ENCODE measurements at places on chromosomes 1 and 21. TPM values are rescaled to one million over a fixed set of nuclear protein-coding genes. Genes with fewer than 3 reads are reported as not detected.

PLCH2 gene
- total RNA-seq = 0.17 TPM

SYCP1 gene
- not detected for total RNA-seq

ZSWIM5 gene
- 0.77 TPM for total RNA-seq

S100A7A gene
- total RNA-seq = not detected

- DNase-seq = no peak
Observed at GRCh38 chr21:20822666-20823065, 175.5 kb upstream of the NCAM2 start.

PLEKHN1 gene
- total RNA-seq = under 0.01 TPM

DNA sequence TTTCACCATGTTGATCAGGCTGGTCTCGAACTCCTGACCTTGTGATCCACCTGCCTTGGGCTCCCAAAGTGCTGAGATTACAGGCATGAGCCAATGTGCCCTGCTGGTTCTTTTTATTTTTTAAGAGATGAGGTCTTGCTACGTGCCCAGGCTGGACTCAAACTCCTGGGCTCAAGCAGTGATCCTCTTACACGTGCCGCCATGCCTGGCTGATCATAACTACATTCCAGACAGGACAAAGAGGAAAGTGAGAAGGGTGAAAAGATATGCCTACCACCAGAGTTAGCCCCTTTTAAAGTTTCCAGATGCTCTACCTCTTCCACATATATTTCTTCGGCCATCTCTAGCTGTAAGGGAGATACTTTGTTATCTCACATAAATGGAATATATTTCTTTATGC lies 79.7 kb upstream of the SOX13 start:
- DNase-seq = no peak

DNA sequence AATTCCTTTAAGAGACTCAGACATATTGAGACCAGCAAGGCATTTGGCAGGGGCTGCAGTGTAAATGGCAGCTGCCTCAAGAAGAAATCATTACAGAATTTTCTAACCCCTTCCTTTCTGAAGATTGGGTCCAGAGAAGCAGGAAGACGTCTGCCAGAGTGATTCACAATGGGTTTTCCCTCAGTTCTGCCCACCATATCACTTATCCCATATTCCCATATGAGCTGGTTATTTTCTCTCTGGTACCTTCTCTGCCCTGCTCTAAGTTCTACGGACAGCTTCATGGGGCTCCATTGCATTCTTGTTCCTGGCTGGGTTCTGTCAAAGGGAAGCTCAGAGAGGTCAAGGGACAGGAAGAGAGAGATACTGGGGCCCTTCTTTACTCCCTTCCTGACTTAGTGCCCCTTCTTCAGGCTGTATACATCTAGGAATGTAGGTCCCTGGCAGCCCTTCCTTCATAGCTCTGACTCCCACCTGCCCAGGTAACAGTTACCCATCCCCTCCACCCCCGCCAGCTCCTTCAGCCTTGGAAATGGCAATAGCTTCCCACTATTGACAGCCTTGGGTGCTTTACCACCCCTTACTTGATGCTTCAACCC lies 420.6 kb upstream of the DAB1 start:
- DNase-seq = no peak

- no peak for DNase-seq
Observed at GRCh38 chr1:47438165-47439016, 547 bp downstream of the FOXD2 start.

GRCh38 chr1:188590641-188591040 lies 1761.9 kb downstream of the PLA2G4A start:
- DNase-seq = peak; percentile 11

SPRR2E gene
- total RNA-seq = not detected

- peak; percentile 62 for DNase-seq
Observed at GRCh38 chr1:39409055-39409816, 82.2 kb upstream of the BMP8A start.

- DNase-seq = no peak
Observed at GRCh38 chr1:69295265-69295664, 272.5 kb upstream of the LRRC7 start.

DNA sequence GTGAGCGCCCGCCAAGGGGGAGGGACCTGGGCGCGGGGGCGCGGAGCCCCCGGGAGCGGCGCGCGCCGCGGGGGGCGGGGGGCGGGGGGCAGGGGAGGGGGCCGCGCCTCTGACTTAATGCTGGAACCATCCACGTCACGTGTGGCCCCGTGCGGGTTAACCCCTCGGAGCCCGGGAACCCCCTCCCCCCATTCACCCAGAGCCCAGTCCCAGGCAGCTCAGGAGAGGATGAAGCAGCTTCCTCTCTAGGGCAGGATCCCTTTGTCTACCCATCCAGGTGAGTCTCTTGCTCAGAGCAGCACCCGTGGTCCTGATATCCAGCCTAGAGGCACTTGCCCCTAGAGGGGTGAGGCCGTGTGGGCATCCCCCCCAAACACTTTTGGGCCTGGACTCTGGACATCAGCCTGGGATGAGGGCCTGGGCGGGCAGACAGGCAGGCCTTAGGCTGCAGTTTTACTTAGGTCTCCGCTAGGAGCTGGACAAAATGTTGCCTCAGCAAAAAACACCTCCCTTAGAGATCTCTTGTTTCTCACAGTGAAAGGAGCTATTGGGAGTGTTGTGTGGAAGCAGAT lies at the start of gene ALX3:
TSS of gene ALX3 (minus strand) at position 2 of the 572 bp plus-strand sequence. CDS start 60 bp downstream, outside the sequence.
- DNase-seq = no peak

DNA sequence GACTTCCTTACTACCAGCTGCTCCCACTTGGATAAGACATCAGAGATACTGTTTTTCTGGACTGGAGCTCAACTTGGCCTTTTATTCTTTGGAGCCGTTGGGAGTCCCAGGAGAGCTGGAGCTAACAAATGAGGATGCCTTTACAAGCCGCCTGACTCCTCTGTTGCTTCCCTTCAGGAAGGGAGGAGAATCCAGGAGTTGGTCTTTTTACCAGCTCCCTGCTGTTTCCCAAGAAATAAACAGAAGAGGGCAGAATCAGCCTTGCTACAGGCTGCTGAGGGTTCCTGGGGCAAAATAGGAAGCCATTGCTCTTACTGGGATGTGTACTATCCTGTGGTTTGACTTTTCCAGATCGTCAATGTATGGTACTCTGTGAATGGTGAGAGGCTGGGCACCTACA lies 1.5 kb downstream of the EIF3I start:
- no peak for DNase-seq

DNA sequence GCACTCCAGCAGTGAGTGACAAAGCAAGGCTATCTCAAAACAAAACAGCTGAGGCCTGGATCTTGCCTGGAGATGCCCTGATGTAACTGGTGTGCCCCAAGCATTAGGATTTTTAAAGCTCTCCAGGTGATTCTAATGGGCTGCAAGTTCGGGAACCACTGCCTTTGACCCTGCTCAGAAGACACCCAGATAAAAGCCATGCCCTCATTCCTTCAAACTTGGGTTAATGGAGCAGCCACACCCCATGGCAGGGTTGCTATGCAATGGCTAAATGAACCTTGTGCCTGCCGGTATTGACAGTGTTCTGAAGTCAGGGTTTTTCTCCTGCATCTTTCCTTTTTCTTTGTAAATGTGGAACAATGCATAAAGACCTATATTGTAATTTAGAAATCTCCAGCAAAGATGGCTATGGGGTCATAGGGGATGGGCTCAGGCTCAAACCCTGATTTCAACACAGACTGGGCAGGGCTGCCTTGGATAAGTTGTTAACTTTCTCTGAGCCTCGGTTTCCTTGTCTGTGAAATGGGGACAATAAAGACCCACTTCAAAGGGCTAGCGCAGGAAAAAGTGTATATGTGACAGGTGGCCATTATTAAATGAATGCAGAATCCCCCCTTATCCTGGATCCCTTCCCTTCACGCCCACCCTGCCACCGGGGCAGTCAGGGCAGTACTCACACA lies 453 bp downstream of the TFF3 start:
- DNase-seq = no peak

TRABD2B gene
- under 0.01 TPM for total RNA-seq

DNA sequence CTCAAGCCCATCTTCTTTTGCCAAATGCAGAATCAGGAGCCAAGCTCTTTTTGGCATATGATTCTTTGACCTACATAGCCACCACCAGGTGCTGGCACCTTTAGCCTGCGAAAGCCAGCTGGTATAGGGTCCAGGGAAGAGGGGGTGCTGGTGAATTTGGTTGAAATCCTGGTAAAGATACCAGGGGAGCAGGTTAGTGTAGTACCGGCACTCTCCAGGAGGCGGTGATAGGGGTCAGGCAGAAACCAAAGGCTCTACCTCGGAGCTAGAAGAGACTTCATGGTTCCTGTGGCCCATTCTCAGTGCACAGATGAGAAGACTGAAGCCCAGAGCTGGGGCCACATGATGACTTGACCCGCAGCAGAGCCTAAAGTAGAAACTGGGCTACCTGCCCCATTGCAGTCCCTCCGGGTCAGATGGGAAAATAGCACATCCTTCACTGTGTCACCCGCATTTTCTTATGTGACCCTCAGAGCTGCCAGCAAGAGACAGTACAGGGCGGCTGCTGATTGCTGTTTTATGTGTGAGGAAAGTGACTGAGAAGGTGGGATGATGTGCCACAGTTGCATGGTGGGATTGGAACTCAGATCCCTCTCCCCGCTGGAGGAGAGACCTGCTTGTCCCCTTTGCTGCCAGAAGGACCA lies 36.0 kb upstream of the IL19 start:
- DNase-seq = no peak

- no peak for DNase-seq
Observed at GRCh38 chr1:181349512-181349911, 133.8 kb upstream of the CACNA1E start.

DNA sequence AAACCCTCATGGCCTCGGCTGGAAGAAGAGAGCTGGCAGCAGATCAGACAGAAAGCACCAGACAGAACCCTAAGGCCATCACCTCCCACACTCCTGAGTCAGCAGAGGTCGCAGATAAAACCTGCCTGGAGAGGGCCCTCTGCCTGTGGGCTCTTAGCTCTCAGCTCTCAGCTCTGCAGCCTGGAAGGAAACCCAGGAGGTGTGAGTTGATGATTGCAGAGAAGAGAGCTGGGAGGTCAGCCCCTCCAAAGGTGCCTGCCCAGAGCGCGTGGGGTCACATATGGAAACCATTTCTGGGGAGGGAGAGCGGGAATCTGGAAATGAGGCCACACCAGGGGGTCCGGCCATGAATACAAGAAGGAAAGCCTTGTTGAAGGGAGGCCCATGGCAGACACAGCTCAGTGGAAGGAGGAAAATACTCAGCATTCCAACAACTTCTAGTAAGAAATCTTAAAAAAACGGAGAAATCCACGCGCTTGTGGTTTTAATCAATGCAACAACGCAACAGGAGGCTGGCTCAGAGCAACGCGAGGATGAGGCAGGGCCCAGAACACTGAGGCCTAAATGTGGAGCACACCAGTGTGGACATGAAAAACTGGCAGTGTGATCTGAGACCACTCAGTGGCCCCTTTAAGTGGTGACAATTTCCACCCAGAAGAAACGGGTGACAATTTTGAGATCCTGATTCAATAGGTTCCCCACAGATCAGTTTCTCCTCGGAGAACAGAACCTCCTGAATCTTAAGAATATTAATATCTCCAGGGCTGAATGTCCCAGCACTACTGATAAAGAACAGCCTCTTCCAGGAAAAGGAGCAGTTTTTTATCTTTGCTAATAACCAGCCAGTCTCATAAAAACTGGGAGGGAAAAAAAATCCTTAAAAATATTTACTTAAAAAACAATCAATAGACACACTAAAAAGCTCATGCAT lies 45.7 kb downstream of the PSMG1 start:
- DNase-seq = peak; percentile 48

PLA2G2D gene
- not detected for total RNA-seq

DNA sequence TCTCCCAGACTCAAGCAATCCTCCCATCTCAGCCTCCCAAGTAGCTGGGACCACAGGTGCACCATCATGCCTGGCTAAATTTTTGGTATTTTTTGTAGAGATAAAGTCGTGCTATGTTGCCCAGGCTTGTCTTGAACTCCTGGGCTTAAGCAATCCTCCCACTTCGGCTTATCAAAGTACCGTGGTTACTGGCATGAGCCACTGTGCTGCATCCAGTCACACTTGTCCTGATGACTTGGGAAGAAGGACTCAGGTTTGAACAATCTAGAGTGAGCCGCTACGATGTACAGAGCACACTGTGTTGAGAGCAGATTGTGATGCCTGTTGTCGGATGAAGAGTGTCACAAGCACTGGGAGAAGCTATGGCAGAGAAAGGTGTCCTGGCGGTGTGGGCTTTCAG lies 27.2 kb downstream of the RNF187 start:
- no peak for DNase-seq

WLS gene
- total RNA-seq = 156 TPM

DNA sequence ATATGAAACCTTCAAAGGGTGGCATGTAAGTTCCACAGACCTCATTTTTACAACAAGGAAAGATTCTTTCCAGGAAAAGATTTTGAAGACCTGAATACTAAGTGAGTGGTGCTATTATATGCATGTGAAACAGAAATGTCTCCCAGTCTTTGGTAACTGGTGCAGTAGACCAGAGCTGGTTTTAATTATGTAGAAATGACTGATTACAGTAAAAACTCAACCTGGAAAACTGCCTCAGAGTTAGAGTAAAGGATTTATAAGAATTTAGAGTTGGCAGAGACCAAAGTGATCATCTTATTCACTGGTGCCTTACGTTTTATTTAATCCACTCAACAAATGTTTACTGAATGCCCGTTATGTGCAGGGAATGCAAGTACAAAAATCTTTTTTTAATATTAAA lies 30.2 kb upstream of the LRRC8D start:
- DNase-seq = no peak

DNA sequence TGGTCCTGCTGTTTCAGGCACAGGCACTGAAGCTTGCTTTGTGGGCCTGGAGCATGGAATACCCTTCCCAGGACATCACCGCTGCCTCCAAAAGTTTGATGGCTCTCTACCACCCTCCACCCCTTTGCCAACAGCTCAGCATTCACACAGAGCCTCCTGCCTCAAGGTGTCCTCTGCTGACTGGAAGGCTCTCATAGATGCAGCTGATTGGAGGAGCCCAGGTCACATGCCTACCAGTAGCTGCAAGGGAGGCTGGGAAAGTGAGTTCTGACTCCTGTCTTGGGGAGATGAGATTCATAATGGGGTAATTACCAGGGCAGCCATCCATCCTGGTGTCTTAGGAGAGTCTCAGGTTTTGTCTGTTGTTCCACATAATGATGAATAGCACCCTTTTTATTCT lies 124.8 kb upstream of the GRIK3 start:
- no peak for DNase-seq

GRCh38 chr1:60866917-60867531 lies 215.3 kb upstream of the NFIA start:
- no peak for DNase-seq

DNA sequence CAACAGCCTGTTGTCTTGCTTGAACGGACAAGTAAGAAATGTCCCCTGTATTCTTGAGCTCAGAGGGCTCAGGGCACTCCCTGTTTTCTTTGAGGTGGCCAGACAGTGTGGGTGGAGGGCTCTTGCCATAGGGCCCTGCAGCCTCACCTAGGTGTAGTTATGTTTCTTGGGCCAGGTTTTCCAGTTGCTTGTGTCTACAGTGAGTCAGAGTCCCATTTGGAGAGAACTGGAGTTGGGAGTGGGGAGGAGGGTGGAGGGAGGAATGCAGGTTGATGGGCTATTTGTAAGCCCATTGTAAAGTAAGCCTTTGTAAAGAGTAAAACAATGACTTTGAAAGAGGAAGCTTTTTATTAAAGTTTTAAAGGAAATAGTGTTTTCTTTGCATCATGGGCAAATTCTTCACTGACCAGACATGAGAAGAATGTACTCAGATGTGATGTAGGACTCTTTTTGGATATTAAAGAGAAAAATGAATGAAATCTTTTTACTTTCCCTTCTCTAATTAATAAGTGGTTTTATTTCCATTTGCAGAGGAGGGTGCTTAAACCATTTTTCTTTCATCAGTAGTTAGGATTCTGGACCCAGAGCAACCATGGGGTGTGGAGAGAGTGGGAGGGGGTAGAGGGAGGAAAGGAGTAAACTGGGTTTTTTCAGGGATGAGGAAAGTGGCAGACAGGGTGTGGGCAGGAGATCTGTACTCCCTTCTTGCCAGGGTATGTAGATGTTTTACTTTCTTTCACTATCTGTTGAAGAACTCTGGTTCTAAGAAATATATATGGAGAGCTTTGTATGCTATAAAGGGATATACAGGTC lies 45.1 kb upstream of the MACF1 start:
- no peak for DNase-seq
